KG1 (cell line): ENCODE measurements at places on chromosomes 3 and 15.

DNA sequence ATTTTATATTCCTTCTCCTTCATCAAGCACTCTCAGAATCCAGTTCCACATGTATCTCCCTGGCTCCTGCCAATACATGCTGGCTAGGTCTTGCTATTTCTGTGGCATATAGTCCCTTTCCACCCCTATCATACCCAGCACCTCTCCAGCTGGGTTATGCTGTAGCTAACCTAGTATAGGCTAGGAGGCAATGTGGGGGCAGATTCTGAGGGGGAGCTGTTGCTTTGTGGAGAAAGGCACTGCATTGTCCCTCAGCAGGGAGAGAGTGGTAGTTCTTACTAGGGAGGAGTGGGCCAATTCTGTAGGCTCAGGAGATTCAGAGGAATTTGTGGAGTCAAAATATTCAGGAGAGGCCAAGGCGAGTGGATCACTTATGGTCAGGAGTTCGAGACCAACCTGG lies 39.4 kb upstream of the UBL7 start:
- DNase-seq: no peak

DNA sequence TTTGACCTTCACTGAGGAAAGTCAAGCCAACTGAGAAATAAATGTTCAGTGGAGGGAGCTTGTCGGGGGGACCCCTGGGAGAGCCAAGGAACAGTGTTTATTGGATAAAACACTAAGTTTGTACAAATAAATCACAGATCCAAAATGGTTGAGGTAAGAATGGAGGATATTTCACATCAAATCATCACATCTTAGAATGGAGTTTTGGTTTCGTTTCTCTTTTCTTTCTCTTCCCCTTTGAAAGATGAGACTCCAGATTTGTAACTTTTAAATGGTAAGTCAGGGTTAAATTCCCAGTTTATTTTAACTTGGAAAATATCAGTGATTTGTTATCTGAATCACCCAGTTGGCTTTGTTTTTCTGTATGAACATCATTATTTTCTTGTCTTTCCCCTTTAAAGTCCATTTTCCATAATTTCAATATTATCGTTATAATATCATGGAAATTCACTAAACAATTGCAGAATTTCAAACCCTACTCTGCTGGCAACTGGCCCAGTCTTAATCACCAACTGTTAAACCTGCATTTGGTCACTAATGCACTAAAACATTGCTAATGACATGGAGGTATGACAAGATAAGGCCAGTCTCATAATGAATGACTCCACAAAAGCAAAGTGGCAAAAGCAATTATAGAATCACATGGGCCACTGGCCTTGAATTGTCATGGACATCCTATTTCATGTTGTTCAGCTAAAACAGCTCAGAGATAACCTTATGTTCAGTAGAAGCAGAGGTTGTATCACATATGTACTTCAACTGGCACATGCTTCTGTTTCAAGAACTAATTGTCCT lies 295.1 kb downstream of the SHOX2 start:
- no peak for DNase-seq

DNA sequence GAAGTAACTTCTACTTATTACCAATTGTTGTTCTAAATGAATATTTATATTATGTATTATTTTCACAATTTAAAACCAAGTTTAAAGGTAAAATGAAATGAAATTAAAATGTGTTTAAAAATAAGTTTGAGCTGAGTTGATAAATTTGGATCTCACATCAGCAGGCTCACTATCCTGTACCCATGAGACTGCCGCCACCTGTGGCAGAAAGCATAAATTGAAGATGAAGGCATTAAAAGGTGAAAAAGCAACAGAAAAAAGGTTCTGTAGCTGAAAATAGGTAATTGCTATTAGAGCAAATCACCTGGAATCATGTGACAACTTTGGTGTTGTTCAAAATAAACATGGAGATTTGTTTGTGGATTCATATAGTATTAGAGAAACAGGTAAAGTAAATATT lies 133.0 kb upstream of the CADM2 start:
- DNase-seq: no peak

- DNase-seq: peak; percentile 23
Measured at GRCh38 chr3:87503900-87504498, 227.6 kb upstream of the POU1F1 start.

DNA sequence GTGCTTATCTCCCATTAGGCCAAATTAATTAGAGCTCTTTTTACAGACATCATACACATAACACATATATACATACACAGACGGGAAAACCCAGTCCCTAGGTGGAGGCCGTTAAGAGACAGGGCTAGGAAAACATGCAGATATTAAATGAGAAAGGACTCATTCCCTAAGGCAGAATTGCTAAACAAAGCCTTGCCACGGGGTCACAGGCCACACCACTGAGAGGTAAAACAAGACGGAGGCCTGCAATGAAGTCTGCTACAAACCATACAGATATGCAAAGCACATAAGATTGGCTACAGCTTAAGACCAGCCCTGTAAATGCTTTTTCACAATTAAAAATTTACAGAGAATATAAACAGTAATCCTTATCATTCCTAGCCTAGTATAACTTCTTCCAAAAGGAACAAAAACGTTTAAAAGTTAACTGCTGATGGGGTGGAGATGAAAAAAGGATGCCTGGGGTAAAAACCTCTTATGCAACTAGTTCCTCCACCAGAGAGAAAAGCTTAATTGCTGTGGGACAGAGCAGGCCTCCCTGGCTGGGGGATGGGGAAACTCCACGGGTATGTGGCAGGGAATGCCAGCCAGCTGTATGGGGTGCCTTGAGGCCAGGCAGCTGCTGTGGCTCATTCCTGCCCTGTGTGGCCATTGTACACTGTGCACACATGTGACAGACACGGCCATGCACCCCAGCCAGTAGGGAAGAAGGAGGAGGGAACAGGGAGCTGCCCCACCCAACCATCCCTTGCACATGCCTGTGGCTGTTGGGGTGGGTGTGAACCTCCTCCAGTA lies 481.4 kb upstream of the LMCD1 start:
- no peak for DNase-seq

- DNase-seq: no peak
Measured at GRCh38 chr3:123632161-123632655, 47.4 kb upstream of the HACD2 start.

GRCh38 chr3:145032791-145033190 lies 1061.2 kb downstream of the DIPK2A start:
- DNase-seq: no peak

DNA sequence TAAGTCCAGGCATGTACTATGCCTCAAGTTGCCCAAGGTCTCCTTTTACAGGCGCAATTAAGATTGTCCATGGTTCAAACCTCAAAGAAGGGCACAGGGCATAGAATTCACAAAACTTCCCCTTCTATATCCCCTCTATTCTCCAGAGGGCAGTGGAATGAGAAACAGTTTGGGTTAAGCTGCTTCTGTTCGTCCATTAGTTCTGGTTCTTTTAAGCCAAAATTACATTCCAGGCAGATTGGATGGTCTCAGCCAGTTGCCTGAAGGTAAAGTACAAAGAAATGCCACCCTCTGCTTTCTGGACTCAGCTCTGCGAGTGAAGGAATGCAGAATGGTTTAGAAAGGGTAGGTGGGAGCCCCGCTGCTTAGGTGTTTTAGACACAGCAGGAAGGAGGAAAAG lies 200.7 kb downstream of the GREM1 start:
- DNase-seq: no peak

DNA sequence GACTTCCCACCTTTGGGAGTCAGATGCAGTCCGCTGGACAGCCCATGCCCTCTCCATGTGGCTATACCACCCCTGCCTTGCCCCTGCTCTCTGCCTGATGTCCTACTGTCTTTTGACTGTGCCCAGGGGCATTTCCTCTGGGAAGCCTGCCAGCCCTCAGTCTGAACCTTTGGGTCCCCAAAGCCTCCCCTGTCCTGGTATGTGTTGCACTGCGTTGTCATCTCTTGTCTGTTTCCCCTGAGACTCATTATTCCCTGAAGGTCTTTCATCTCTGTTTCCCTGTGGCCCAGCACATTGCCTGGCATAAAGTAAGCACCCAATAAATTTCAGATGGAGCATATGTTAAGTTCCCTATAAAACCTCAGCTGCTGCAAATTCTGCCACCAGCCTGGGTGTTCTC lies 236.6 kb upstream of the CTDSPL start:
- DNase-seq: no peak

DNA sequence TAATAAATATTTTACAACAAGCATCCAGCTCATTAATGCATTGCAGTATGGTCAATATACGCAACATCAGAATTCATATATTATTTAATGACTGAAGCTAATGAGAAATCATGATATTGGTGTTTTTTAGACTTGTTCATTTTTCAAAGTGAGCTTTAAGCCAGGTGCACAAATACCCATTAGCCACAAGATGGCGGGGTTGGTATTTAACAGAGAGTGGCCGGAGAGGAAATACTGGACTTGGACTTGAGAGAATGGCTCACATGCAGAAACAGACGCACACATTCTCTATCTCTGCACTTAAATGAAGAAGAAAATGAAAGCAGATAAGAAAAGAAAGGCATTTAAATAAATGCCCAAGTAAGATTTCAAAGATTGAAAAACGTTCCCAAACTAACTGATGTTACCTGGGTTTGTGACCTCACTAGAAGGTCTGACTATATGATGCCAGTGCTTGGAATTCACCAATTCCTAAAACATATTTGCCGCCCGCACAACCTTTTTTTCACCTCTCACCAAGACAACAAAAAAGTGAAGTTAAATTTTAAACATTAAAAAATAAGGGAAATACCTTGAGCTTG lies 21.2 kb upstream of the CRBN start:
- DNase-seq: peak; percentile 27

GRCh38 chr3:167839460-167840134 lies 104.1 kb downstream of the SERPINI1 start:
- DNase-seq: no peak

DNA sequence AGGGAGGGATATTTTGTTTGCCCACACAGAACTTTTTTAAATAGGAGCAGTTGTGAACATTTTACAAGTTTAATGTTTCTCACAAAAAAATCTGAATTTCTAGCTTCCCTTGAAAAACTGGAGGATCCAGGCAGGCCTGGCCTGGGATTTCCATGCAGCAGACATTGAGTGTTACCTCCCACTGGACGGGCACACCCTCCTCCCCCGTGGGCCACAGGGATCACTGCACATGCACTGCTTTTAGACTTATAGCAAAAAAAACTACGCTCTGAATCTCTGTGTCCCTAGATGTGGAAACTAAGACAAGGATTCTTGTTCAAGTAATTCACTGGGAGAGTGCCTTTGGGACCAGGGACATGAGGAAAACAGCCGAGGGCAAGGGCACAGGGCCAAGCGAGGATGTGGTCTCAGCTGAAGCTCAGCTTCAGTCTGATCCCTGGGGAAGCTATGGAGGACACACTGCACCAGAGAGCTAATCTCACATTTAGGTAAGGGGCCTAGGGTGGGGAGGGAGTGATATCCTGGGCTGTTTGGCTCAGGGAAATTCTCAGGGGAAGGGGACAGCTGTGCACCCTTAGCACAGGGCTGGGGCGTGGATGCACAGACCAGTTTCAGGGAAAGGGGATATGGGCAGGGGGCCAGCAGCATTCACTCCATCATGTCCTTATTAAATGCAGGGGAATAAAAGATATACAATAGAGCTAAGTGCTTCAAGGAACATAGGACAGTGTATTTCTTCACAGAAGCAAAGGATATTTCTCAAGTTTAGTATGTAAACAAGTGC lies 46.0 kb downstream of the FSIP1 start:
- no peak for DNase-seq

GRCh38 chr3:24047513-24047912 lies 102.4 kb downstream of the NR1D2 start:
- DNase-seq: no peak

- DNase-seq: no peak
Measured at GRCh38 chr3:150582620-150583019, 20.5 kb upstream of the SELENOT start.

GRCh38 chr15:29668120-29668602 lies 154.1 kb downstream of the TJP1 start:
- DNase-seq: peak; percentile 5

- DNase-seq: no peak
Measured at GRCh38 chr15:101194546-101195125, 57.2 kb downstream of the CHSY1 start.

GRCh38 chr3:69226071-69226470 lies 103.7 kb upstream of the LMOD3 start:
- DNase-seq: no peak

DNA sequence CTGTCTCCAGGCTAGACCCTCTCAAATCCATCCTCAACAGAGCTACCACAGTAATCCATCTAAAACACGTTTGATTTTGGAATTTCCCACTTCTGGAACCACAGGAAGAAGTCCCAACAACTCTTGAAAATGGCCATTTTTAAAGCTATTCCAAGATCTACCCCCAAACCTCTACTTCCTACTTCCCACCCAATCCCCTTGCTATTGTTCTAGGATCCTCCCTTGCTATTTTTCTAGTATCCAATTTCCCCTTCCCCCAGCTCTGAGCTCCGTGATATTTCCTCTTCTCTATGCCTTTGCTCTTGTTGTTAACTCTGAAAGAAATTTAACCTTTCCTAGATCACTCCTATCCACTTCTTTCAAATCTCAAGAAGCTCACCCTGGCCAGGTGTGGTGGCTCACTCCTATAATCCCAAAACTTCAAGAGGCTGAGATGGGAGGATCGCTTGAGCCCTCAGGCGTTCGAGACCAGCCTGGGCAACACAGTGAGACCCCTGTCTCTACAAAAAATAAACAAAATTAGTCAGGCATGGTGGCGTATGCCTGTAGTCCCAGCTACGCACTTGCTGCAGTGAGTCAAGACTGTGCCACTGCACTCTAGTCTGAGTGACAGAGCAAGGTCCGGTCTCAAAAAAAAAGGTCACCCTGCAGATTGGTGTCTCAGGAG lies 13.0 kb downstream of the UACA start:
- no peak for DNase-seq

- DNase-seq: no peak
Measured at GRCh38 chr3:52313774-52314188, 2.3 kb upstream of the DNAH1 start.

- DNase-seq: no peak
Measured at GRCh38 chr15:72271221-72271620, 1.1 kb downstream of the PARP6 start.

GRCh38 chr15:65101411-65101890 lies 13.5 kb downstream of the UBAP1L start:
- DNase-seq: no peak

DNA sequence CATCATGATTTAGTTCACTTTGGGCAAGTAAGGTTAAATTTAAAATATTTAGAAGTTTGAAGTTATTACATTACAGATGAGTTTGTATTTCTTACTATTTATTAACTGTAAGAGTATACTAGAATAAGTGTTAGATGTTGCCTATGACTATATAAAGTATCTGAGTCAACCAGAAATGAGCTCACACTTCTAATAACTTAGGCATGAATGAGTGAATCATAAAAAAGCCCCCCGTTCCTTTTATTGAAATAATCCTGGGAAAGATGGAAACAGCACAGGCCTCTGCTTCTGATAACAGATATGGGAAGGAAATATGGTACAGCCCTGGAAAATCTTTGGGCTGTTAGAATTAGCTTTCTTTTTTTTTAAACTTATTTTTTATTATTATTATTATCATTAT lies 66.6 kb upstream of the TGFBR2 start:
- DNase-seq: no peak

GRCh38 chr3:46027021-46027705 lies at the start of gene XCR1:
XCR1 (minus strand) TSS chr3:46027483; CDS start chr3:46021947, 5,536 bp downstream.
- no peak for DNase-seq

- DNase-seq: no peak
Measured at GRCh38 chr3:20604659-20605058, 418.7 kb upstream of the SGO1 start.
